ENCODE measurements at places on chromosomes 6 and 20.

- no peak for DNase-seq
These were observed 181.2 kb upstream of the POU3F2 start for GRCh38 chr6:98653179-98653578.

DNA sequence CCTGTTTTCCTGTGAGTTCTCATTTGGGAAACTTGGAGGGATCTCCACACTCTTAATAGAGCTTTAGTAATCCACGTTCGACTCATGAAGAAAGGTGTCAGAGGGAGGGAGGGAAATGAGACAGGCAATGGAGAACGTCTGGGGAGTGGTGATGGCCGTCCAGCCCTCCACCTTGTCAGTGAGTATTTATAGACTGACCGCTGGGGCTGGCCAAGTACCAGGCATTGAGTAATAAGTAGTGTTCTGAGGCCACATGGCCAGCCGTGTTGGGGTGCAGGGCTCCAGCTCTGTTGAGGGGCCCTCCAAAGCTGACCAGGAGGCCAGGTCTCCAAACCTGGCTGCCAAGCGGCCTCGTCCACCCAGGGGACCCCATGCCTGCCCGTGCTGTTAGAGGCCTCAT is 11.3 kb upstream of the DSN1 start:
- DNase-seq, result no peak

DNA sequence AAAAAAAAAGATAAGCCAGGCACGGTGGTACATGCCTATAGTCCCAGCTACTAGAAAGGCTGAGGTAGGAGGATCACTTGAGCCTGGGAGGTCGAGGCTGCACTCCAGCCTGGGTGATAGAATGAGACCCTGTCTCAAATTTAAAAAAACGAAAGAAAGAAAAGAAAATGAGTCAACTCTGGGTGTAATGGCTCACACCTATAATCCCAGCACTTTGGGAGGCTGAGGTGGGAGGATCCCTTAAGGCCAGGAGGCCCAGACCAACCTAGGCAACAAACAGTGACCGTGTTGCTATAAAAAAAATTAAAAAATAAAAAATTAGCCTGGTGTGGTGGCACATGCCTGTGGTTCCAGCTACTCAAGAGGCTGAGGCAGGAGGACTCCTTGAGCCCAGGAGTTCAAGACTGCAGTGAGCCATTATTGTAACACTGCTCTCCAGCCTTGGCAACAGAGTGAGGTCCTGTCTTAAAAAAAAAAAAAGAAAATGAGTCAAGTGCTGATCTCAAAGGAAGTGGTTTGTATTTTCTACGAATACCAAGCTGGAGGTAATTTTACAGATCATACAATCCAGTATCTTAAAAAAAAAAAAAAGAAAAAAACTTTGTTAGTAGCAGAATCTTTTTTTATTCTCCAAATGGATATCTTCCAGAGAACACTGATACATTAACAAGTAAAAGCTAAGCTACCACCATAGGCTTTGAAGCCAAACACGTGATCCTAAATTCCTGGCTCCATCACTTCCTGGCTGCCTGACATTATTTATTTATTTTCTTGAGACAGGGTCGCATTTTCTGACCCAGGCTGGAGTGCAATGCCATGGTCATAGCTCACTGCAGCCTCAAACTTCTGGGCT is 5.7 kb downstream of the COMMD7 start:
- DNase-seq, result no peak

- DNase-seq, result no peak
These were observed 108.4 kb upstream of the MAP3K7 start for GRCh38 chr6:90695316-90695715.

DNA sequence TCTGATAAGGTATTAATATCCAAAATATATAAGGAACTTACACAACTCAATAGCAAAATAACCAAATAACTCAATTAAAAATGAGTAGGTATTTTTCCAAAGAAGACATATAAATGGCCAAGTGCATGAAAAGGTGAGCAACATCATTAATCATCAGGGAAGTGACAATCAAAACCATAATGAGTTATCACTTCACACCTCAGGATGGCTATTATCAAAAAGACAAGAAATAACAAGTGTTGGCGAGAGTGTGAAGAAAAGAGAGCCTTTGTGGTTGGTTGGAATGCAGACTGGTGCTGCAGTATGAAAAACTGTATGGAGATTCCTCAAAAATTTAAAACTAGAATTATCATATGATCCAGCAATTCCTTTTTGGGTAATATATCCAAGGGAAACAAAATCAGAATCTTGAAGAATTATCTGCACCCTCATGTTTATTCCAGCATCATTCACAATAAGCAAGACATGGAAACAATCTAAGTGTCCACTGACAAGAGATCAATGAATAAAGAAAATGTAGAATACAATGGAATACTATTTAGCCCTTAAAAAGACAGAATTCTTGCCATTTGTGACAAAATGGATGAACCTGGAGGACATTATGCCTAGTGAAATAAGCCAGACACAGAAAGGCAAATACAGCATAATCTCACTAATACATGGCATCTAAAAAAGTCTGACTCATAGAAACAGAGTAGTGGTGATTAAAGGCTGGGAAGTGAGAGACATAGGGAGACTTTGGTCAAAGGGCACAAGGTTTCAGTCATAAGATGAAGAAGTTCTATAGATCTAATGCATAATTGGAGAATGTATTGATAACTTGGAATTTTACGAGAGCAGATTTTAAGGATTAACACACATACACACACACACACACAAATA is 175.6 kb downstream of the FOXA2 start:
- DNase-seq, result no peak

Measured in activated naive CD4-positive, alpha-beta T cell (primary cell).